ENCODE measurements at places on chromosomes 11 and 22. TPM values are rescaled to one million over a fixed set of nuclear protein-coding genes. Genes with fewer than 3 reads are reported as not detected.
A peak's percentile ranks its signal among the peaks of the same experiment; 100 is the strongest.

DNA sequence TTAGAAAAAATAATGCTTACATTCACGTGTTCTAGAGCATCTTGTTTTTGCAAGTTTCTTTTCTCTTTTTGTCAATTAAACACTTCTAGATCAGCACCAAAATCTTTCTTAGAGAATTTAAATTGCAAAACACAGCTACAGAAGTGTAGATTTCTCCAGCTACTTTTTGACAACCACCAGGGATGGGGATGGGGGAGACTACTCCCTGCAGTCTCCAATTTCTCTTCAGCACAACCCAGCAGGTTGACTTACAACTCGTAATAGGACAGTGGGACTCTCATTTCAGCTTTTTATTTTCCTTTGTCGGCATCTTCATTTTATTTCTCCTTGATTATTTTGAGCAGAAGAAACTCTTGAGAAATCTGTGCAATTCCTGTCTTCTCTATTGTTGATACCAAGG is 441.2 kb downstream of the LRRC4C start:
- DNase-seq = no peak

DNA sequence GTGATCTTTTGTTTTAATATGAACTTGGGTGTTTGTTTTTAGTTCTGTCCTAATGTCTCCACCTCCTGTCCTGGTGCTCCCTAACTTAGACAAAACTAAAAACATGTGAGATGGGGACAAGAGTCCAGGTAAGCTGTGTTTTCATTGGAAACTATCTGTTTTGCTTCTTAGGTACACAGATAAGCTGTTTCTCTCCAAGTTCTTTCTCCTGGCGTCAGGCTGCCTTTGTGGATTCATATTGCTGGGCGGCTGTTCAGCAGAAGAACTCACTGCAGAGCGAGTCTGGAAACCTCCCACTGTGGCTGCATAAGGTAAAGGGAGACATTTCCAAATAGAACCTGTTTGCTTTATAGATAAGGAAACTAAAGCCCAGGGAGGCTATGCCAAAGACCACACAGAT is 24.7 kb downstream of the PANX1 start:
- DNase-seq = no peak

DNA sequence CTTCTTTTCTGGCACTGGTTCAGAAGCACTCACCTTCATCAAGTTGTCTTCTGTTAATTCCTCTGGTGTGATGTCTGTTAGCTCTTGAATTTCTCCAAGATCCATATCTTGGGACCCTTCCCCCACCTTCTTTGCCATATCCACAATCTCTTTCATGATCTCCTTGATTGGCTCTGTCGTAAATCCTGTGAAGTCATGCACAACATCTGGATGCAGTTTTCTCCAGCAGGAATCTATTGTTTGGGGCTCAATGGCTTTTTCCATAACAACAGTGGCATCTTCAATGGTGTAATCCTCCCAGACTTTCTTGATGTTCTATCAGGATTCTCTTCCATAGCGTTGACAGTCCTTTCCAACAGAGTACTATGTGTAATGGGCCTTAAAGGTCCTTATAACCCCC is 96.9 kb downstream of the CSTPP1 start:
- DNase-seq = no peak

DNA sequence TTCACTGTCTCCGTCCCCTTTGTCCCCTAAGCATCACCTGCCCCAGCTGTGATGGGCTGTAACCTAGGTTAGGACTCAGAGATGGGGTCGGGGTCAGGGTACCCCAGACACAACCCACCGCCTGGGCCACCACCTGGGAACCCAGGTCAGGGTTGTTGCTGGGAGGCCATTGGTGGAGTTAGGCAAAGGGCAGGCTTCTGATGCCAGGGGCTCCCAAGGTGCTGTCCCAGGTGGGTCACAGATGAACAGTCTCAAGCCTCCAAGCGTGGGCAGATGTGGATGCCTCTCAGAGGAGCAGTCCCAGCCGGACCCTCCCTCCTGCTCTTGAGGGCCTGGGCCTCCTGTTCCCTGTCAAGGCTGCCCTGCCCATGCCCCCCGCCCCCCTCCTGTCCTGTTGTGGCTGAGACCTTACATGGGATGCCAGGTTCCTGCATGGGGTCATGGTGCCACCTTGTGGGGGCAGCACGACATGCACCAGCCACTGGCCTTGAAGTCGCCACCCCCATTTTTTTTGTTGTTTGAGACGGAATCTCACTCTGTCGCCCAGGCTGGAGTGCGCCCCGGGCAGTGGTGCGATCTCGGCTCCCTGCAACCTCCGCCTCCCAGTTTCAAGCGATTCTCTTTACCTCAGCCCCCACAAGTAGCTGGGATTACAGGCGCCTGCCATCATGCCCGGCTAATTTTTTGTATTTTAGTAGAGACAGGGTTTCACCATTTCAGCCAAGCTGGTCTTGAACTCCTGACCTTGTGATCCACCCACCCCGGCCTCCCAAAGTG is 12.1 kb downstream of the GATD1 start:
- no peak for DNase-seq

FAR1 gene
- 34.8 TPM for total RNA-seq

DNA sequence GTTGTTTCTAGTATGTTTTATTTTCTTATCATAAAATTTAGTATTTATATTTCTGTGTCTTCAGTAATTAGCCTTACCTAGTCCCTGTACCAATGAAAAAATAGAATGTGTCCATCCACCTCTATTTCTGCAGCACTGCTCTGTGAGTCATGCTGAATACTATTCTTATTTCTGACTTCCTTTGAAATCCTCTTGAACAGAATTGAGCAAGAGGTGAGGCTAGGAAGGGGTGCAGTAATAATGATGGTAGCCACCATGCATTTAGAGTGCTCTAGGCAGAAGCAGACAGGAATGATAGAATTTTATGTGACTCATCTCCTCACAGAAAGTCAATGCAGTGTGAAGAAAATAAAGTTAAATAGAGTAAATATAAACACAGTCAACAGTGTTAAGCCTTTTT is 60.0 kb downstream of the OR10A6 start:
- no peak for DNase-seq

DNA sequence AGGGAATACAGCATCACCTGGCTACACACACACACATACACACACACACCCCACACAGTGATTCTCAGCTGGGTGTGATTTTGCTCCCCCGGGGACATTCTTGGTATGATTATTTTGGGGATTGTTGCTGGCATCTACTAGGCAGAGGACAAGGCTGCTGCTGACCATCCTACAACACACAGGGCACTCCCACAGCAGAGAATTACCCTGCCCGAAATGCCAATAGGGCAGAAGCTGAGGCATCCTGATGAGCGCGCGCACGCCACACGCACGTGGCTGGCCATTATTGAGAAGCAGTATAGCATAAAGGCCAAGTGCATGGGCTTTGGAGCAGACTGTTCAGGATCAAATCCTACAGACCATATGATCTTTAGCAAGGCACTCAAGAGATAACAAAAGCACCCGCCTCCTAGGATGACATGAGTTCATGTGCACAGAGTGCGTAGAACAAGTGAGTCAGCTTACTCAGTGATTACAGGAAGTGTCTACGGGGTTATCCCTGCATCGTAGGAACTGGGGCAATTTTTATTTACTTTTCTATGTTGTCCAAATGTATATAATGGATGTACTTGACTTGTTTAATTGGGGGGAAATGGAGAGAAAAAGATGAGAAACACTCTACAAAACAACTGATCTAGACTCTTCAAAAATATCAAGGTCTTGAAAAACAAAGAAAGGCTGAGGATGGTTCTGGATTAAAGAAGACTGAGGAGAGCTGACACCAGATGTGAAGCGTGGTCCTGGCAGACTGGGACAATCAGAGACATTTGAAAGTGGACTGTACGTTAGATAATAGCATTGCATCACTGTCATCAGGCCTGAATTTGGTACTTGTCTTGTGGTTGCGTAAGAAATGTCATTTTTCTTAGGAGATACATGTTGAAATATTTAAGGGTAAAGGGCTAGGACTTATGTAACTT is 7.2 kb upstream of the EHD1 start:
- DNase-seq = no peak

GRCh38 chr11:26993965-26994457 is at the start of gene FIBIN:
Gene FIBIN, plus strand, starts transcription at chr11:26994112. Its CDS starts 415 bp downstream, at chr11:26994527.
- DNase-seq = peak; percentile 46

- DNase-seq = no peak
These were observed 86.5 kb upstream of the SLC6A5 start for GRCh38 chr11:20512869-20513268.

DNA sequence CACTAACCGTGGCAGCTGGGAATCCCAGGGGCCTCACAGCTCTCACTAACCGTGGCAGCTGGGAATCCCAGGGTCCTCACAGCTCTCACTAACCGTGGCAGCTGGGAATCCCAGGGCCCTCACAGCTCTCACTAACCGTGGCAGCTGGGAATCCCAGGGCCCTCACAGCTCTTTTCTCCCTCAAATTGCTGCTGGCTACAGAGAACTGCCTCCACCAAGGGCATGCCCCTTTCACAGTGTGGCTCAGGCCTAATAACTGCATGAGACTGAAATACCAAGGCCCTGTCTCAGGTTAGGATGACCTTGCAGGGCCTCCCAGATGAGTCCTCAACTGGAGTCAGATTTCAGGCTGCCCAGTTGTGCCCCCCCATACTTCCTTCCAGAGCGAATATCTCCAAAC is 35.1 kb upstream of the GGTLC2 start:
- DNase-seq = no peak

DNA sequence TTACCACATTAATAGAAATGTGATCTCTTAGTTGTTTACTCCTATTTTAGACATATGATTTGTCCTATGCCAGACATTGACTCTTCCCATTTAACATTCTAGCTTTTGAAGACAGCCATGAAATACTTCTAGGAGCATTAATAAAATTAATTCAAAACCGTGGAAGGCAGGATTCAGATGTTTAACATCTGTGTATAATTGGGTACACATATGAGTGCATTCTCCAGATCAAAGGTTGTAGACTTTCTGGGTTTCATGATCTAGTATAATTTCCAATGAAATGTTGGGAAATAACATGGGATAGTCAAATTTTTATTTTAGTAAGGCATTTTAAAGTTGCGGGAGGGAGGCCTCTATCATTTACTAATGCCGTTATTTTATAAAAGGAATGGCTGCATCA is 35.2 kb upstream of the CCDC89 start:
- DNase-seq = no peak

OR8D4 gene
- 0.07 TPM for total RNA-seq

DNA sequence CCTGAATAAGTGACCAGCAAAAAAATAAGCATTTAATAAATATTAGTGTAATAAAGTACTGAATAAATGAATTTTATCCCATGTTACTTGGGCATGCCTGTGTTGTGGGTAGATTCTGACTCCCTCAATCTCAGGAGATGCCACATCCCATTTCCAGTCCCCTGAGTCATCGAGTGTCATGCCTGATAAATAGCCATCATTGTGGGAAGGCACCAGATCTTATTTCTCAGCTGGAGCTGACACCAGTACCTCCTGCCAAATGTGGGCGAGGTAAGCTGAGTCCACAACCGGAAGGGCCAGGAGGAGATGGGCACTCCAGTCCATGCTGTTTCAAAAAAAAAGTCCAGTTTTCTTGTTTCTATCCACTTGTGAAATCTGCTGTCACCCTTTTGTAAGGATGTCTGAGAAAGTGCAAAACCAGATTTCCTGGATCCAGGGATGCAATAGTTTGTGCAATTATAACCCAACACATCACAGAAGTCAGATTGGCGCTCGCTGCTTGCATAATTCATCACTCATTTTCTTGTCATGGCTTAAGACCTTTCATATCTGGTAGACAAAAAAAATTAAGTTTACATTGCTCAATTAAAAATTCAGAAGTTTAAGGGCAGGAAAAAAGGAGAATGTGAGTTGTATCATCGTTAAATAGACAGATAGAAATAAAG is 311.6 kb downstream of the MIAT start:
- DNase-seq = no peak

DNA sequence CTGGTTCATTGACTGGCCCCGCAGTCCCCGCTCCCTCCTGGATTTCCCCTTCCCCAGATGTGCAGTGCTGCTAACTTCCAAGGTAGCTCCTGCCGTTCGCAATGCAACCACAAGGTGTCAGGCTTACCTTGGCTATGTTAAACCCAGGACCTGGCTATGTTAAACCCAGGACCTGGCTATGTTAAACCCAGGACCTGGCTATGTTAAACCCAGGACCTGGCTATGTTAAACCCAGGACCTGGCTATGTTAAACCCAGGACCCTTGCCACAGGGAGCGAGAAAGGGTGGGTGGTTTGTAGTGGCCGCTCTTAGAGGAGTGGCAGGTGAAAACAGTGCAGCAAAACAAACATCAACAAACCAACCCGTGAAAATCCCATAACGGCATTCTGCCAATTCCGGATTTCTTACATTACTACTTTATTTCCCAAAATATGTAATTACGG is 2.9 kb upstream of the ADAMTS8 start:
- DNase-seq = peak; percentile 80

VPREB3 gene
- not detected for total RNA-seq

DNA sequence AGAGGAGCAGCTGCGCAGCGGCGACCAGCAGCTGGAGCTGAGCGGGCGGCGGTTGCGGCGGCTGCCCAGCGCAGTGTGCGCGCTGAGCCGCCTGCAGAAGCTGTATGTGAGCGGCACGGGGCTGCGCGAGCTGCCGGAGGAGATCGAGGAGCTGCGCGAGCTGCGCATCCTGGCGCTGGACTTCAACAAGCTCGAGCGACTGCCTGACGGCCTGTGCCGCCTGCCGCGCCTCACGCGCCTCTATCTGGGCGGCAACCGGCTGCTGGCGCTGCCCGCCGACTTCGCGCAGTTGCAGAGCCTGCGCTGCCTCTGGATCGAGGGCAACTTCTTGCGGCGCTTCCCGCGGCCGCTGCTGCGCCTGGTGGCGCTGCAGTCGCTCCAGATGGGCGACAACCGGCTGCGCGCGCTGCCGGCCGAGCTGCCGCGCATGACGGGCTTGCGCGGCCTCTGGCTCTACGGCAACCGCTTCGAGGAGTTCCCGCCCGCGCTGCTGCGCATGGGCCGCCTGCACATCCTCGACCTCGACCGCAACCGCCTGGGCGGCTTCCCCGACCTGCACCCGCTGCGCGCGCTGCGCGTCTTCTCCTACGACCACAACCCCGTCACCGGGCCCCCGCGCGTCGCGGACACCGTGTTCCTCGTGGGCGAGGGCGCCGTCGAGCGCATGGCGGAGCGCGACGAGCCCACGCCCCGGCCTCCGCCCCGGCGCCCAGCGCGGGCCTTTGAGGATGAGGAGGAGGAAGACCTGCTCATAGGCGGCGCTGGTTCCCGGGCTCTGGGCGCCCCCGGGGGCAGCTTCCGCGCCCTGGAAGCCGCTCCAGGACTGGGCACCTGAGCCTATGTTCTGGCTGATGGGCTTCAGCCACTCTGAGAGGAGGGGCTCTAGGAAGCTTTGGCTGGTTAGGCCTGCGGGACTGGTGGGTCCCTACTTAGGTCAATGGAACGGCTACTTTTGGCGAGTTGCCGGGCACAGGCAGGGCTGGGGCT is 787 bp downstream of the LRRC10B start:
- no peak for DNase-seq

DNA sequence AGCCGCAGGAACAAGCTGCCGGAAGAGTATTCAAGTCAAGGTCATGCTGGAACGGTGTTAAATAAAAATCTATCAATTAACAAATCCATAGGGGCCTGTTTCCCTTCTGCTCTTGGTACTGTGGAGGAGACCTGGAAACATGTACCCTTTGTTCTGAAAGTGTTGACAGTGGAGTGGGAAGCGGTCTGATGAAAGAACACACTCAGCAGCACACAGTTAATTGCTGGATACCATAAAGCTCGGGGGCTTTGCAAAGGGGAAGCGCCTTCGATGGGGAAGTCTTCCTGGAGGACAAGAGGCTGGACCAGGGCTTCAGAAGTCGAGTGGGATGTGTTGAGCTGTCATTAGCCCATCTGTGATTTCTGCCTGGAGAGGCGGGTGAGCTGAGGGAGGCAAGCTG is 112.5 kb upstream of the CLPB start:
- DNase-seq = no peak
